ENCODE measurements at places on chromosomes 1 and 21.

GRCh38 chr1:17355898-17356297, 16.1 kb upstream of the PADI6 start:
- no peak for DNase-seq

- DNase-seq = no peak
Observed at GRCh38 chr1:43605157-43605556, 44.8 kb upstream of the KDM4A start.

DNA sequence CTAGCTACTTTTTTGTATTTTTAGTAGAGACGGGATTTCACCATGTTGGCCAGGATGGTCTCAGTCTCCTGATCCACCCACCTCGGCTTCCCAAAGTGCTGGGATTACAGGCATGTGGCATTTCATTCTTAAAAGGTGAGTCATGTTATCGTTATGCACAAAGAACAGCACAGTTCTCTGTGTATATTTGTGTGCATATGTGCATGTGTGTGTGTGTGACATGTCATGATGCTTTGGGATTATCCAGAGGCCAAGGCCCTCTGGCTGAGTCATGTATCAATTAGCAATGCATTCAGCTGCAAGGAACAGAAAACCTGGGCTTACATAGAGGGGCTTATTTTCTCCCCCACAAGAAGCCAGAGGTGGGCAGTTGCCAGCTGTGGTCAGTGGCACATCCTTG, 301.7 kb upstream of the KAZN start:
- no peak for DNase-seq

GRCh38 chr1:155776414-155776813, 80.6 kb downstream of the GON4L start:
- DNase-seq = no peak

DNA sequence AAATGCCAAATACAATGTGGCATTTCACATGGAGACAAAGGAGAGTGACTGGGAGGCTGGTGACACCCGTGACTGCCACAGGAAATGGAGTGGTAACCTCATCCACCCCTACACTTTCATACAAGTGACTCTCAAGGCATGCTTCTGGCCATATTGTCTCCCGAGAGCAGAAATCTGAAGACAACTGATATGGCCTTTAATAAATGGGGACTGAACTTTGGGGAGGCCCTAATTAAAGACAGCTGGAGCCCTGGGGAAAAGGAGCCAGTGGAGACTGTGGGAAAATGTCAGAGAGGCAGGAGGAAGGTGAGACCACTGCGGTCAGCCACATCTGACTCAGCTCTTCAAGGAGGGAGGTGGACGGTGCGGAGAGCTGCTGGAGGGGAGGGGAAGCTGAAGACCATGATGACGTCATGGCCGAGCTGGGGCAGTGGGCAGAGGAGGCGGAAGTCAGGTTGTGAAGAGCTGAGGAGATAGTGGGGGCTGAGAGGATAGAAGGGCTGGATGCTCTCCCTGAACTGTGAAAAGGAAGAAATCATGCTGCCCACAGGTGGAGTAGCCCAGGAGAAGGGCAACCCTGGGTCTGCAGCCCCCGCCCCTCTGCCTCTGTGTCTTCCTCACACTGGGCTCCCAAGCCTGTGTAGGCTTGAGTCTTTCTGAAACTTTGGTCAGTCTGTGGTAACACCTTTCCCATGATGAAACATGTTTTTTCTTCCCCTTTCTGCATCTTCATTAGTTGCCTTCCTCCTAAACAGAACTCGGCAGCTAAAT, 14.0 kb upstream of the NCF2 start:
- DNase-seq = peak; percentile 88

- DNase-seq = no peak
Observed at GRCh38 chr1:83626603-83627002, 372.3 kb downstream of the TTLL7 start.

- peak; percentile 78 for DNase-seq
Observed at GRCh38 chr1:93680420-93681100, 1.1 kb downstream of the BCAR3 start.

DNA sequence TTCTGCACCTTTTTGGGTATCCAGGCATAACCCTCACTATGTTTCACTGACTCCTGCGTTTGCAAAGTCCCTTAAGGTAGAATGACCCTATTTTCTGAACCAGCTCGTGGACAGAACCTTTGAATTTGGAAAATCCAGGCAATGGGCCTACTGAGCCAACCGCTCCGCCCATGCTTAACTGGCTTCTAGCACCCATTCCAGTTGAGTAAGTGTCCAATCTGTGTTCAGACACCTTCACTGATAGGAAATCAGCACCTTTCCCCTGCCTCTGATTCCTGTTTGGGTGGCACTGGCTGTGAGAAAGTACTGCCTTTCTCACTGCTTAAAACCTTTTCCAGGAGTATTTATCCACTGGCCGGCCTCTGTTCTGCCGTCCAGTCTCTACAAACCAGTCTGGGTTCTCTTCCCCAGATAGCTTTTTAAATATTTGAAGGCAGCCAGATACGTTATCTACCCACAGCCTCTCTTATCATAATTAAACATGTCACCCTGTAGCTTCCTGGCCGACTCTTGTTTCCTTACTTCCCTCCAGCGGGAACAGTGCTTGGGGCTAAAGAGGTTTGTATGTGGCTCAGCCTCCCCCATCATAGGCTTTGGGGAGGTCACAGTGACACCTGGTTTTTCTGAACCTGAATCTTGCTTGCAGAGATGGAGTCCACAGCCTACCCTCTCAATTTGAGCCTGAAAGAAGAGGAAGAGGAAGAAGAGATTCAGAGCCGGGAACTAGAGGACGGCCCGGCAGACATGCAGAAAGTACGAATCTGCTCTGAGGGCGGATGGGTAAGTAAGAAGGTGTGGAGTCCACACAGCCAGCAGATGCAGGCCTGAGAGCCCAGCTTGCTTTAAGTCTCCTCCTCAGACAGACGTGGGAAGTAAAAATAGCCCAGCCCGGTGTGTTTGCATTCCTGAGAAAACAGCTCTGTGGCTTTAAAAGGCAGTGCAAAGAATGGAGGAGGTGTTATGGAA, 1.3 kb downstream of the POGK start:
- peak; percentile 33 for DNase-seq

- DNase-seq = peak; percentile 31
Observed at GRCh38 chr1:153652805-153653500, 5.5 kb upstream of the SNAPIN start.

DNA sequence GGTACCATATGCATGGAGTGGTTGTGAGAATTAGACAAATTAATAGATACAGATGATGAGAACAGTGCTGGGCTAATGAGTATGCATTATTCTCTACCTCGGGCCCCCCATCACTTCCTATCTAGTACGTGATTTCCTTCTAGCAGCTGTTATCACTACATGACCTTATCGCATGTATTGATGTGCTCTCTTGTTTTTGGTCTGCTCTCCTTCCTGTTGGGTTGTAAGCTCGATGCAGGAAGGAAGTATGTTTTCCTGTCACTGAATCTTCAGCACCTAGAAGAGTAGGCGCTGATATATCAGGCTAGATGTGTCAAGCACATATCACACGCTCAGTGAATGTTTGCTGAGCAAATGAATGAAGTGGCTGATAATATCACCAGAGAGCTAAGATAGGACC, 43.9 kb upstream of the IFNAR2 start:
- DNase-seq = no peak

GRCh38 chr1:153539395-153540093, 1.2 kb downstream of the S100A5 start:
- no peak for DNase-seq

DNA sequence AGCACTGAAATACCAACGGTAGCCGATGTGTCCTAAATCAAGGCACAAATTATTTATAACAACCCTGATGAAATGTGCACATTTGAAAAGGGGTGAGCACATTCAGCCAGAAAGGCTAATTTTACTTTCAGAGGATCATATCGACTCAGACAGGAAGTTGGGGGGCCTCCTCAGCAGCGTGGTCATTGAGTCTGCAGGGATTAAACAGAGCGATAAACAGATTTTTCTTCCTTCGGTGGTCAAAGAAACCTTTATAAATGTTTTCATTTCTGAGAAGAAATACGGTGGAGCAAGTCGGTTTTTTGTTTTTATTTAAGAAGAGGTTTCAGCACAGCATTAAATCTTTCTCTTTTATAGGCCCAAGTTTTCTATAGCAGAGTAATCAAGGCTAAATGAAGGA, 45.7 kb downstream of the PGM1 start:
- no peak for DNase-seq

- DNase-seq = no peak
Observed at GRCh38 chr1:99814373-99814900, 35.7 kb upstream of the AGL start.

DNA sequence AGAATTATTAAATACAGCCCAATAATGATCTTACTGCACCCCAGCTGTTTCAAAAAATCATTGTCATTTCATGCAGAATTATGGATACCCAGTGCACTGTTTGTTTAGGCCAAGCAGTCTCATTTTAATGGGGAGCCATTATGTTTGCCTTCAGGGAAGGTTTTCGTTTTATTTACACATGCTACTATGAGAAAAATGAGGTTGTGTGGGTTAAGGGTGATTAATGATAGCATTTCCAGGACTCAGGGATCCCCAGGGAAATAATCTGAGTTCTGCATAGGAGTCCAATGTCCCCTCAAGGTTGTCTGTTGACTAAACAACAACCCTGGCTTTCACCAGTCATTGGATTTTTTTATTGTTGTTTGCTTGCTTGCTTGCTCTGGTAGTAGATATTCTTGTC, 71.0 kb upstream of the ZP4 start:
- DNase-seq = no peak

DNA sequence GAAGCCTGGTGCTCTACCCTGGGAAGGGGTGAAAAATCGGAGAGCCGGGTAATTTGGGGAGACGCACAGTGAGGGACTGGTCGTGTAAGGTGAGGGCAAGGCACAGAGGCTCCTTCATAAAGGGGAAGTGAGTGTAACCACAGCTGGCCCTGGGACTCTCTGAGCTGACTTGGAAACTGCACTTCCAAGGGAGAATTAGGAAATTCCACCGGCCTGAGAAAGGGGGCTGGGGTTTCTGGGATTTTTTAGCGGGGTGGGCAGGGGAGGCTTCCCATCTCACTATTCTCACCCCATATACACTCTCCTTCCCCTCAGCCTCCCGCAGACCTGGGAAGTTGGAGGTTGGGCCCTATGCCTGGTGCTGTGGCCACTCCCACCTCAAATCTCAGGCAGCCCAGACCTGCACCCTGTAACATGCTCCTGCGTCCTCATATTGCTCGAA, 88.3 kb upstream of the IPO9 start:
- no peak for DNase-seq

GRCh38 chr1:155006601-155007101, 4.0 kb downstream of the ZBTB7B start:
- DNase-seq = no peak

DNA sequence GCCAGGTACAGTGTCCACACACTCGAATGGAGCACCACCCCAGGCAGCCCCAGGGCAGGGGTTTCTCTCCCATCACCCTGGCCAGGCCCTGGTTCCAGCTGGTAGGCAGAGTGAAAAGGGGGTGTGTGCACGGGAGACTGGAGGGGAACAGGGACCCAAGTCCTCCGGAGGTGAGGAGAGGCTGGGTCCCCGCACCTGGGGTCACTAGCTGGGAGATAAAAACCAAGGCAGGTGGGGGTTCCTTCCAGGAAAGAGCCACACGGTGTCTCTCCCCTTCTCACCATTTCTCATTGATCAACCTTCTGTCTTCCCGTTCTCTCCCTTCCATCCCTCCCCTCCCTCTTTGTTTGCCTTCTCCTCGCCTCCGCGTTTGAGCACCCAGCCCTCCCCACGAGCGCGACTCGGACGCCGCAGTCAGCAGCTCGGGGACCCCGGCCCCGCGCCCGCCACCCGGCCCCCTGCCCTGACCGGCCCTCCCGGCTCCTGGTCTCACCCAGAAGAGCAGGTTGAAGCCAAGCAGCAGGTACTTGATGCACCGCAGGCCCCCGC, 358 bp downstream of the TSPAN2 start:
- no peak for DNase-seq

GRCh38 chr1:178093951-178094738, at the start of gene RASAL2:
RASAL2 (plus strand) TSS chr1:178094104; CDS start chr1:178094493, 389 bp downstream.
- DNase-seq = peak; percentile 43

GRCh38 chr1:113692342-113692741, 66.9 kb downstream of the PHTF1 start:
- no peak for DNase-seq

- DNase-seq = peak; percentile 49
Observed at GRCh38 chr1:118949315-118949714, 38.8 kb downstream of the TBX15 start.

DNA sequence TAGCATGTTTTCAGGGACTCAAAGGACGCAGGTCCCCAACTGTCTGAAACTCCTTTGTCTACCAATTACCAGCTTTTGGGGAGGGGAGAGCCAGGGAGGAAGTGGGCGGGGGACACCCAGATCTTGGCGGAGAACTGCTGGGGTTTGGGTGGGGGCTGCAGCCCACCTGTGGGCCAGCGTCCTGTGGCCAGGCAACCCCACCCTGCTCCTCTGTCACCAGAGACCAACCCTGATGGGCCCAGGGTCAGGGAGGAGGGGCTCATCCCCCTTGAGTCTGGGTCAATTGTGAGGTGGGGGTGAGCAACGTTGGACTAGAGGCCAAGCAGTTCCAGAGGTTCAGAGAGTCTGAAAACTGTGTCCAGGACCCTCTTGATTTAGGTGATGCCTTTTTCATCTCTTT, 96.1 kb upstream of the TARDBP start:
- no peak for DNase-seq

- no peak for DNase-seq
Observed at GRCh38 chr1:242567596-242567995, 43.1 kb upstream of the PLD5 start.

- no peak for DNase-seq
Observed at GRCh38 chr1:107623431-107623830, 341.5 kb downstream of the VAV3 start.

GRCh38 chr1:240391660-240392260, 220.2 kb downstream of the GREM2 start:
- DNase-seq = no peak

DNA sequence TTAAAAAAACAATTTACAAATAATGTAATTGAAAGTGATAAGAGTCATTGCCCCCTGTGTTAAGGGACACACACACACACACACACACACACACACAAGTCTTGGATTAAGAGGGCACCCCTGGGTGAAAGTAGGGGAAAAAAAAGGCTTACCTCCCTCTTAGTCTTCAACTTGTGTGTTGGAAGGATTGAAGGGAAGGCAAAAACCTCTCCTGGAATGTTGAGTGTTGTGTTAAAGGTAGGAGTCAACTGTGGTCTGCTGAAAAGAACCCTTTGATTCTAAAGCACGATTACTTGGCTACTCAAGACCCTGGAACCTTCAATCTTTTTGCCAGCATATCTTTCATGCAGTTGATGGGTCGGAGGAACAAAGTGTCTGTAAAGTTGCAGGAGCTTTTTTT, 6.4 kb downstream of the PBX1 start:
- no peak for DNase-seq

DNA sequence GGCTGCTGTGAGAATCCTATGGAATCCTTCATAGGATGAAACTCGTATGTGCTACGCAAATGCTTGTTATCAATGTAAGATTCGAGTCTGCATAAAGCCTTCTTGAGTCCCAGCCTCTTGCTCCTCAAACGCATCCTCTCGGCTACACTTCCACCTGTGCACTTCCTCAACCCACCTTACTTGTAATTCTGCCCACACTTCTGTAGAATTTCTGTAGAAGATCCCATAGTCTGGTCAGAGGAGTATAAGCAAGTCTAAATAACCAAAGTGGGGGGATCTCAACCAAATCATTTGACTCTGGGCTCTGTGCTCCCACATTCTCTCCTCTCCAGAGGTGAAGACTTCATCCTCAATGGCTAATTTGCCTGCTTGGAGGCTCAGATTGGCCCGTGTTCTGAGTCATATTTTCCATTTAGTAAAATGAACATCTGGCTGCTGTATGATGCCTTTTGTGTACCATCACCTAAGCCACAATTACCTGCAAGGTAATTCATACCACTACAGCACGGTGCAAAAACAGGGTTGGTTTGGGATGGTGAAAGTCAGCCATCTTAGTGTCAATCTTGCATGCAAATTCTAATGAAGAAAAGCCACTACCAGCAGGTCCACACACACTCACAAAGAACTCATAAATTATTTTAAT, 63.2 kb downstream of the ITPKB start:
- no peak for DNase-seq

Measured in brain microvascular endothelial cell (primary cell).